ENCODE measurements at places on chromosomes 7 and 10.

- DNase-seq, result no peak
Measured at GRCh38 chr7:132255115-132255797, 321.0 kb downstream of the PLXNA4 start.

DNA sequence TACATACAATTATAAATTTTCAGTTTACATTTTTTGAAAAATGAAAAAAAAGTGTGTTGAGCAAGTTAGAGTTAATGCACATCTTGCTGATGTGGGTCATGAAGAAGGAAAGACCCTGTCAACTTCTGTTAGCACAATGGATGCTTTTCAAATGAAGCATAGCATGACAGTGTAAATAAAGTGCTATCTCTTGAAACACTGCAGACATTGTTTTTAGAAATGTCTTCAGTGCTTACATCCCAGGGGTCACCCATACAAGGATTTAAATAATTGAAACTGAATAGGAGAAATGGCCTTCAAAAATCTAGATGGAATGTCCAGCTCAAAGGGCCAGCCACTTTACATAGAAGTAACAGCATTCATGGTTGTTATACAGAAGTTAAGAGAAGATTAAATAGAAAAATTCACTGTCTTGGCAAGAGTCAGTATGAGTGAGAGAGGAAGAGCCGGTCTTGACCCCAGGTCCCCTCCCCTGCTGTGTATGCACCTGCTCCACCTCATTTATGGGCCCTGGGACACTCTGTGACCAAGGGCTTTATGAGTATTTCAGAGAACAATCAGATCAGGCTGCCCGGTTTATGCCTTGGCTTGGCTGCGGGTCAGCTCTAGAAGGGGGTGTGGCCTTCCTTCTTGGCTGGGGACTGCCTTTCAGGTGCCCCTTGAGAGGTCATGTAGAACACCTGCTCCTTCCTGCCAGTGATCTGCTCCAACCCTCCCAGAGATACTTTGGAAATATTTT is 237.7 kb upstream of the TMEM72 start:
- no peak for DNase-seq

GRCh38 chr7:27169658-27170425 is 4.3 kb downstream of the HOXA10 start:
- peak; percentile 56 for DNase-seq

GRCh38 chr7:18648849-18649758 is 153.6 kb downstream of the HDAC9 start:
- no peak for DNase-seq
